Stimulated activated CD8-positive, alpha-beta memory T cell treated with anti-CD3 and anti-CD28 coated beads, Interleukin-12 subunit alpha, Interleukin-12 subunit beta, amount 100 ng/mL, for 1 hour (primary cell): ENCODE measurements at places on chromosomes 5 and 9.

DNA sequence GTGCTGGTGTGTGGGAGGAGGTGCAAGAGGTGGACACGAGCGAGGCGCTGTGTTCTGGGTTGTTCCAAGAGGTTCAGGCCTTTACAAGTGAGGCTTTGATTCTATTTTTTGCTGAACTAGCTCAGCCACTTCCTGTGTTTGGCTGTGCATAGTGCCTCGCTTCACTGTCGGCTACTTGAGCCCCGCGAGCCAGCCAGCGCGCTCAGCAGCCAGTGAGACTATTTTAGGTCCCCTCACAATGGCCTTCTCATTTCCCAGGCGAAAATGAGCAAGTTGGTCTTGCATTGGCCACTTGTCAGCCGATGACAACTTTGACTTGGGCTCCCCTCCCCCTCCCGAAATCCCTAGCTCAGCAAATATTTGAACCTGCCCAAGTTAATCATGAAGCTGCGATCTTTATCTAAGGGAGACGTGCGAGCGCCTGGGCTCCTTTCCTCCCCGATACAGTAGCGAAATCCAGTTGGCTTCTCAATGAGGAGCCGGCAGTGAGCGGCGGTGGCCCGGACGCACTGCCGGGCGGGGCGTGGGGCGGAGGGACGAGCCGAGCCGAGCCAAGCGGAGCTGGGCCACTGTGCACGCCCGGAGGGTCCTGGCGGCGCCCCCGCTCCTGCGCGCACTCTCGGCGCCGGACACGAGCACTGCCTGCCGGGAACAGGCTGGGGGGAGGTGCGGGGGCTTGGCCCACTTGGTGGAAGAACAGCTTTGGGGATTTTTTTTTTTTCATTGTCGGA is 72.6 kb downstream of the PIK3R1 start:
- peak; percentile 22 for DNase-seq

DNA sequence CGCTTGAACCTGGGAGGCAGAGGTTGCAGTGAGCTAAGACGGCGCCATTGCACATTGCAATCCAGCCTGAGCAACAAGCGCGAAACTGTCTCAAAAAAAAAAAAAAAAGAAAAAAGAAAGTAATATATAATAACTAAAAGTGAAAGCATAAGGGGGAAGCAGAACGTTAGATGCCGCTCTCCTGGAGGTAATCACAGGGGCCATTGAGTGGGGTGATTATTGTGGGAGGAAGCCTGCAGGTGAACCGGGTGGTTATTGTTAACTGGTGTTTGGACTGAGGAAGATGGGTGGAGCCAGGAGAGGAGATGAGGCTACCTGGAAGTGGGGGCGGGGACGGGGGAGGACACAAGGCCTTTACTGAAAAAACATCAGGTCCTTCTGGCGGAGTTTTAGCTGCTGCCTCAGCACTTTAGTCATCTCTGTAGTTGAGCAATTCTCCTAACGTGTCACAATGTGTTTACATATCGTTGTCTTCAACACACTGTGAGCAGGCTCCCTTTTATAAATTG is 5.3 kb upstream of the TJP2 start:
- no peak for DNase-seq

- DNase-seq = no peak
Measured at GRCh38 chr5:116661419-116661818, 86.8 kb upstream of the SEMA6A start.

GRCh38 chr9:97873882-97874281 is 20.9 kb downstream of the FOXE1 start:
- DNase-seq = no peak

- DNase-seq = no peak
Measured at GRCh38 chr9:121663591-121663990, 12.2 kb downstream of the DAB2IP start.

GRCh38 chr9:93299418-93300174 is 115.7 kb downstream of the WNK2 start:
- DNase-seq = no peak

DNA sequence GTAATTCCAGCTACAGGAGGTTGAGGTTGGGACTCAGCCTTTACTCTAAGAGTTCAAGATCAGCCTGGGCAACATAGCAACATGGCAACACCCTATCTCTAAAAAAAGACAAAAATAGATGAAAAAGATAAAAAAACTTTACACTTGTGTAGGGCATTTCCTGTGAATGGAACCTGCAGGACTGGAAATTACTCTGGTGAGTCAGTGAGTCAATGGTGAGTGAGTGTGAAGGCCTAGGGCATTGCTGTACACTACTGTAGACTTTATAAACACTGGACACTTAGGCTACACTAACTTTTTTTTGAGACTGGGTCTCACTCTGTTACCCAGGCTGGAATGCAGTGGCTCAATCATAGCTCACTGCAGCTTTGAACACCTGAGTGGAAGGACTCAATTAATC is 19.5 kb upstream of the ARSI start:
- no peak for DNase-seq

GRCh38 chr9:136385015-136385414 is 11.5 kb upstream of the CARD9 start:
- no peak for DNase-seq

GRCh38 chr5:135915466-135916001 is 19.9 kb upstream of the IL9 start:
- no peak for DNase-seq

DNA sequence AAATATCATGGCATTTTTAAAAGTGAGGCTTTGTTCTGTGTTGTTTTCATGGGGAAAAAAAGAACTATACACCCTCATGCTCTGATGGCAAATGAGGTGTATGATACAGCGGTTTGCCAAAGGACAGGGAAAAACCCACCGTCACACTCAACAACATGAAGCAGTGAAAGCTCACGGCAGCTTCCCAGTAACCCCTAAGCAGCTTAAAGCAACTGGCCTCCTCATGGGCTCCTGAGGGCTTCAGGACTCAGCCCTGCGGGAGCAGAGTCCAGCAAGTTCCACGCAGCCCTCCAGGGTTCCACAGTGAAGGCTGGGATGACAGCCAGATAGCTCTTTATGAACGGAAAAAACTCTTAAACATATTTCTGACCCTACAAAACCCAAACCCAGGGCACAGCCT is 12.9 kb downstream of the BARHL1 start:
- DNase-seq = no peak

DNA sequence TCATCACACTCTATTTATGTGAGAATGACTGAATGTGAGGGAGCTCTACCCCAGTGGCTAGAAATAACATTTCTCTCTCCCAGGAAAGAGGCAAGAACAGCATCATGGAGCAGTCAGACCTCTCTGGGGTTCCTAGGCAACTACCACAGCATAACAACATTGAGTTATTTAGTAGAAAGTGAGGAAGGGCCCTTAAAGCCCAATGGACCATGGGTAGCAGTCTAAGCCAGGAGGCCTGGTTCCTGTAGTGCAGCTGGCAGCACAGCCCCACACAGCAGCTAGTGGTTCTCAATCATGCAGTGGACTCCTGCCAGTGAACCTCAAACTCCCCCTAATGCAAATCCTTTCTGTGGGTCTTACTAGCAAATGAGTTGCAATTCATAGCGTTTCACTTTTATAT is 55.3 kb downstream of the SPEF2 start:
- no peak for DNase-seq

DNA sequence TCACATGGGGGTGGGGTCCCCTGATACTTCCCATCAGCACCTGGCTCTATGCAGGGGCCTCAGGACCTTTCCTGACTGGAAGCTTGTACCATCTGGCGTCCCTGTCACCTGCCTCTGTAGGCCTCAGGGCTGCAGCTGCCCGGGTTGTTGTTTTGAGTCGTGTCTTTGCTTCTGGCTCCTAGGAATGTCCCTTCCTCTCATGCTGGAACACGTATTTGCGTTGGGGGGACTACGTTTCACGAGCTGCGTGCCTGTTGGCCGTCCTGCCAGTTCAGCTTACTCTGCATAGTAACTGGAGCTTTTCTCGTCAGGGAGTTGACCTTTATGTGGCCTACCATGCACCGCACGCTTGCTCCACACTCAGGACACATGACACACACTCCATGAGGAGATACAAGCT is 54.9 kb upstream of the IRX4 start:
- DNase-seq = no peak

GRCh38 chr5:97111616-97112015 is 30.8 kb downstream of the LIX1 start:
- DNase-seq = no peak
